A549 treated with RU486 at 1 μM for 4 hours (cell line): ENCODE measurements at places on chromosomes 7 and 10. TPM values are rescaled to one million over a fixed set of nuclear protein-coding genes. Genes with fewer than 3 reads are reported as not detected.

The TBXAS1 gene
- total RNA-seq: 9.6 to 12.9 TPM (median 11.4 TPM) in 5 replicates

The SFMBT2 gene
- 5.9 to 11.0 TPM (median 10.8 TPM) in 5 replicates for total RNA-seq

The LRRC61 gene
- 0.12 to 0.19 TPM (median 0.17 TPM) in 3 of 5 replicates, not detected in the others for total RNA-seq

The UPK3B gene
- 11.2 to 20.7 TPM (median 17.7 TPM) in 5 replicates for total RNA-seq

The GLCCI1 gene
- 1.1 to 2.2 TPM (median 1.4 TPM) in 5 replicates for total RNA-seq

The ARMS2 gene
- not detected in 5 replicates for total RNA-seq

The NFE2L3 gene
- total RNA-seq: 7.9 to 12.2 TPM (median 10.1 TPM) in 5 replicates

The MBL2 gene
- not detected in 5 replicates for total RNA-seq

The CLRN3 gene
- total RNA-seq: 0.23 TPM in 1 of 5 replicates, not detected in the others

The SEMA3A gene
- 5.0 to 7.0 TPM (median 6.4 TPM) in 5 replicates for total RNA-seq

The EPHA1 gene
- not detected in 5 replicates for total RNA-seq

The INA gene
- total RNA-seq: 22.5 to 30.0 TPM (median 26.3 TPM) in 5 replicates

The ZNF365 gene
- total RNA-seq: 0.92 to 1.2 TPM (median 0.94 TPM) in 5 replicates
